ENCODE measurements at places on chromosomes 11 and 22.

DNA sequence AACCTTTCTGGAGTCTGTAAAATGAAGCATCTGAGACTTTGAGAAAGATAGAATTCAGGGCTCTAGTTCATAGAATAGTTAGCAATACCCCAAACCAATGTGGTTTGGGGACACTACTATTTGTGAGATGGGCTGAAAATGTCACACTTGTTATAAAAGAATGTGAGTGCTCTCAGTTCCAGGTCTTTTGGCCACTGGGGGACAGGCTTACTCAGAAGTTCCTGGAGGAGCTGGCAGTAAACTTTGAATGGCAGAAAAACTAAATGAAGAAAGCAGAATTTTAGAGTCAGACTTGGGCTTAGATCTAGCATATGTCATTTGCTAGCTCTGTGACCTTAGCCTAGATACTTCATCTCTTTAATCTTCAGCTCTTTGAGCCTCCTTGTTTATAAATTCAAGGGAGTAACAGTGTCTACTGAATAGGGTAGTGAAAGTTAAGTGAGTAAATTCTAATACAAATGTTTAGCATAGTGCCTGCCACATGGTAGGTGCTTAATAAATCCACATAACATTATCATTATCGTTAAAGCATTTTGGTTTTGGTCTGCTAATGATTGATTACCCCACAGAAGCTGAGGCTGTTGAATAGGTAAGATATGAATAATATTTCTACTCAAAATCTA lies 3.7 kb downstream of the LYVE1 start:
- DNase-seq: no peak

- DNase-seq: peak; percentile 34
Measured at GRCh38 chr22:42617155-42617983, 2.7 kb upstream of the POLDIP3 start.

- DNase-seq: no peak
Measured at GRCh38 chr11:133491680-133492383, 40.5 kb downstream of the OPCML start.

DNA sequence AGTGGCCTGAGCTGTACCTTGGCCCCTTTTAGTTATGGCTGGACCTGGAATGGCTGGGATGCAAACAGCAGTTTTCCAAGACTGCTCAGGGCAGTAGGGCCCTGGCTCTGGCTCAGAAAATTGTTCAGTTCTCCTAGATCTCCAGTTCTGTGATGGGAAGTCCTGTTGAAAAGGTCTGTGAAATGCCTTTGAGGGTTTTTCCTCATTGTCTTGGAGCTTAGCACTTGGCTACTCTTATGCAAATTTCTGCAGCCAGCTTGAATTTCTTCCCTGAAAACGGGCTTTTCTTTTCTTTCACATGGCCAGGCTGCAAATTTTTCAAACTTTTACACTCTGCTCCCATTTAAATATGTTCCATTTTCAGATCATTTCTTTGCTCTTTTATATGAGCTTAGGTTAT lies 33.2 kb downstream of the OR4A15 start:
- no peak for DNase-seq

GRCh38 chr11:35978183-35978582 lies 34.3 kb downstream of the LDLRAD3 start:
- DNase-seq: no peak

DNA sequence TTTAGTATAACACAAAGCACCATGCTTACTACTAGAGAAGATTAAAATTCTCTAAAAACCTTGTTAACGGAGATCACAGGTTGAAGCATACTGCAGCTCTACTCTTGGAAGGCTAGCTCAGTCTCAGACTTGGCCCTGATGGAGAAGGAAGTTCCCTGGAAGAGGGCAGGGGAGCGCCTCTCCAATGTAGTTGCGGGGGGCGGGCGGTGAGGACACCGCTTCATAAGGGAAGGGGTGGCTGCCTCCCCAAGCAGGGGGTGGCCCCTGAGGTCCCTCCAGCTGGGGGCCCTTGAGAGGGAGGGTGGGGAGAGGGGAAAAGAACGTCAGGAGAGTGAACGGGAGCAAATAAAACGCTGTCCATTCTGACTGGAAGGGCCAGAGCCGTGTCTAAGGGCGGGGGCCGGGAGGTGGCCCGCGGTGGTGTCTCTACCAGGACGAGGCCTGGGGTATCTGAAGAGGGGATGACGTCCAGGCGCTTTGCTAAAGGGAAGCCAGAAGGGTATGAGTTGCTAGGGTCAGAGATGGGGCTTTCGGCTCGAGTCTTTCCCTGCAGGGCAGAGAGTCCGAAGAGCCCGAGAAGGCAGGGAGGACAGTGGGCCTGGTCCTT lies 553 bp upstream of the USP47 start:
- DNase-seq: peak; percentile 74

DNA sequence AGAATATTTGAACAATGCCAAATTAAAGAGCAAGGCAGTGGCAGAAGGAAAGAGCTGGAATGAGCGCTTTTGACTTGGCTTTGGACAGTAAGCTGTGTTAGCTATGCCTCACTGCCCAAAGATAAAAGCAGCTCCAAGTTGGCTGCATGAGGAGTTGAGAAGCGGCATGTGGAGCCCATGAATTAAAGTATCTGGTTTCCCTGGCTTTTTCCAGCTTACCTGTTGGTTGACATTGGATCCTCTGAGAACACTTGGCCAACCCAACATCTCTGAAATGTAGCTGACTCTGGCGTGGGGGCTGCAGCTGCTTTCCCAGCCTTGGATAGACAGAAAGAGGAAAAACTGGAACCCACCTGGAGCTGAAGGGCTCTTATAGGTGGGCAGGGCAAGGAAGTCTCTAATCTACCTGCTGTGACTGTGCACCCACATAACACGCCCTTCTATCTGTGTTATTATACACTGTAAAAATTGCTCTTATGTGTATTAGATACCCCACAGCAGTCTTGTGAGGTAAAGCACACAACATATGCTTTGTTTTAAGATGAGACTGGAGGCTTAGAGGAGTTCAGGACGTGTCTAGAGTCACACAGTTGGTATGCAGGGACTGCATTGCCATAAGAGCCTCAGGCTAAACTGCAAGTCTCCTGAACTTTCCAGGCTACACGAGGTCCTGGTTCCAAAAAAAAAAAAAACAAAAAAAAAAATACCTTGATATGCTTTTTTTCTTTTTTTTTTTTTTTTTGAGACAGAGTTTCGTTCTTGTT lies 5.8 kb downstream of the UBASH3B start:
- no peak for DNase-seq

GRCh38 chr11:5196067-5196466 lies 4.4 kb downstream of the OR51V1 start:
- no peak for DNase-seq

DNA sequence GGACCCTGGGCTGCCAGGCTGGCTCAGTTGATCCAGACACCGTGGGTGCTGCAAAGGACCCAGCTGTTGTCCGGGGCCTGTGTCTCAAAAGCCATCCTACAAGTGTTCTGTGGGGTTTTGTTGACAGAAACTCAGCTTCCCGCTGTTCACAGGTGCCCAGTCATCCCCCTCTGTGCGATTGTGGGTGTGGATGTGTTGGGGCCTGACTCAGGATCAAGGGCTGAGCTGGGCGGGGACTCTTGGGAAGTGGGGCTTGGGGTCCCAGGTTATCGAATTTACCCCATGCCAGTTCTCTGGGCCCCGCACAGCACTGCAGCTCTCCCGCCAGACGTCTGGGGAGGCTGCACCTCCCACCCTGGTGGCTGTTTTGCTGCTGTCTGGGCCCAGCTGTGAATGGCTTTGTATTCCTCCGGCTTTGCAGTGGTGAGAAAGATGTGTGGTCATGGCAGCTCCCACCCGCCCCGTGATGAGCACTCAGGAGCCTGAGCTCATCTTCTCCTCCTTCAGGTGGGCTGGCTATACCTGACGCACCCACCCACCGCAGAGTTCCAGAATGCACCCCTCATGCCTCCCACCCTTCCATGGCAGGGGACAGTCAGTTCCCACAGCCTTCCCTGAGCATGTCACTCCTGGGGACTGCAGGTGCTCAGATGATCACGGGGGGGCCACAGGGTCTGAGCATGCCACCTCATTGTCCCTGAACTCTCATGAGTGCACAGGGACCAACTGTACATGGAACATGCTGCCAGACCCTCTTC lies 3.6 kb upstream of the AP2A2 start:
- no peak for DNase-seq

- no peak for DNase-seq
Measured at GRCh38 chr11:72773291-72773690, 20.6 kb downstream of the STARD10 start.

GRCh38 chr11:124944565-124944964 lies 8.7 kb upstream of the HEPACAM start:
- DNase-seq: no peak

DNA sequence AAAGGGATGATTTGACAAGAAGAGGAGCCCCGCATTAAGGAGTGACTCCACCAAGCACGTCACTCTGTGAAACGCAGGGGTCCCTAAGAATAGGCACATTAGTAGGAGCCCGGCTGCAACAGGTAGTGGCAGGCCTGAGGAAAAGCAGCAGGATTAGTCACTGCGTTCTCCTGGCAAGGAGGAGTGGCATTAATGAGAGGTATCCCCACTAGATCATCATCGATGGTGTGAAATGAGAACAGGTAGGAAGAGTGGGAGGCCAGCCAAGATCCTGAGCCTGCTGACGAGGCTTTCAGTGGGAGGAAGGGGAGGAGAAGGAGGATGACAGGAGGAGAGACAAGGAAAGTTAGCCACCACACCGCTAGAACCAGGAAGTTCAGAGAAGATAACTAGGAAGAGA lies 38.6 kb downstream of the NRXN2 start:
- no peak for DNase-seq

DNA sequence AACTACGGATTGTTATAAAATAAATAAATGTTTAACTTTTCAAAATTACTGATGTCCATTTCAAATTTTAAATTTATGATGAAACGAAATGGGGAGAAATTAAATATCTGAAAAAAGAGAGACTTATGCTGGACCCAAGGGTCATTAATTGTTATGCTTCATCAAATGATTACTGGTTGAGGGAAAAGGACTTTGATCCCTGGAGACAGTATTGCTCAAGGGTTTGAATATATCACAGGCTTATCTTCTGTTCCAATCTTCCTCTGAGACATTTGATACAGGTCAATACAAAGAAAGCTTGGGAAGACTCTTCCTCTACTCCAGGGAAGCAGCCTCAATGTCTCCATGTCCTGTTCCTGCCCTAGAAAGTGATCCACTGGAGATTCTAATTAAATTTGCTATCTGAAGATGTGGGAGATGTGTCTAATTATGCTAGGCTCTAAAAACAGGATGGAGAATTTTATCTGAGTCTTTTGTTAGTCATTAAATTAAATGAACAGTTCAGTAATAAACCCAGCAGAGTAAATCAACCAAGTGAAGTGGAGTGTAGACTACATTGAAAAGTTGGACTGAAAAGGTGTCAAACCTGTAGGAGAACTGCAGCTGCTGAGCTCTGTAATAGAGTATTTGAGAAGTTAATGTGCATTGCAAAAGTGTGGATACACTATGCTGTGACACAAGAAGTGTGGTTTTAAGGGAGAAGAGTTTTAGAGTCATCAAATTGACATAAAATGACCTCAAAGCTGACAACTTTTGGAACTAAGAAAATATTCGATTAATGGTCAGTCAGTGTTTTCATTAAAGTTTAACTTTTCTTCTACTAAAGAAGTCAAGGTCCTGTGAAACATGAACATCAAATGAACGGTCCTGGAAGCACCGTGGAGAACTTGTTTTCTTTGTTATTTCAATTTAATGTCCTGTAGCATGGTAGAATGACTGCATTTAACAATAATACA lies 623.7 kb upstream of the CCDC90B start:
- DNase-seq: no peak

DNA sequence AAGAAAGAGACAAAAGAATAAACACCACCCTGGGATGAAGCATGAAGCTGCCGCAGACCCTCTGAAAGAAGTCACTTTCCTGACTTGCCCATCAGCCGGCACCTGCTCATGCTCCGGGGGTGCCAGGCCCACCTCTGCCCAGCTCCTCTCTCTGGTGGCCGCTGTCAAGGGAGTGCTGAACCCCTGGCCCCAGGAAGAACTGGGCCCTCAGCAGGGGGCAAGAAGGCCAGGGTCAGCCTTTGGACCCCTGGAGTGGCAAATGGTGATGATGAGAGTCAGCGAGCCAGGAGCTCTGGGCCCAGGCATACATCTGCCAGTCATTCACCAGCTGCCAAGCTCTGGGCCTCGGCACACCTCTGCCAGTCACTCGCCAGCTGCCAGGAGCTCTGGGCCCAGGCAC lies 17.4 kb downstream of the TTLL8 start:
- DNase-seq: no peak

DNA sequence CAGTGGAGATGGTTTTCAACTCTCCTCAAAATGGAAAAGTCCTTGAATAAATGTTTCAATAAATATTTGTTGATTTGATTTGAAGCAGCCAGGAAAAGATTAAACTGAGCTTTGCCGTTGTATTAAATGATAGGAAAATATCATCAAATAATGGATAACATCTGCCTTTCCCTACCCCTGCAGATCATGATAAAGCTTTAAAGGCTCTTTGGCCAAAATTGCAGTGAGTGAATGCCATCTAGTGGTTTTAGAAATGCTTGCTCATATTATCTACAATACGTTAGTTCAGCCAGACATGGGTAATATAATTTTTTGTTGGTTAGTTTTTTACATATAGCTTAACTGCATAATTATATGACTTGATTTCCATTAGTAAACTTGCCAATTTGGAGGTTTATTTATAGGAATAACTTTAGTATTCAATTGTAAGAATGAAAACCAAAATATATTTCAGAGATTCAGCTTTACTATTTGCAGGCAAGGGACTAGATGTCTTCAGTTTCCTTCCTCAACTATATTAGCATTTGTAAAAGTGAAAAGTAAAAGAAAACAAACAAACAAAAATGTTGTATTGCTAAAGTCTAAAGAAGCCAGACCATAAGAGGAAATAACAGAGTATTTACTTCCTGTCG lies 159.2 kb downstream of the MSANTD4 start:
- DNase-seq: peak; percentile 79

- no peak for DNase-seq
Measured at GRCh38 chr11:36447514-36447913, 62.6 kb downstream of the TRAF6 start.

GRCh38 chr11:115222863-115223530 lies 281.2 kb downstream of the CADM1 start:
- peak; percentile 83 for DNase-seq

GRCh38 chr22:39480557-39480956 lies 21.5 kb upstream of the MIEF1 start:
- no peak for DNase-seq

DNA sequence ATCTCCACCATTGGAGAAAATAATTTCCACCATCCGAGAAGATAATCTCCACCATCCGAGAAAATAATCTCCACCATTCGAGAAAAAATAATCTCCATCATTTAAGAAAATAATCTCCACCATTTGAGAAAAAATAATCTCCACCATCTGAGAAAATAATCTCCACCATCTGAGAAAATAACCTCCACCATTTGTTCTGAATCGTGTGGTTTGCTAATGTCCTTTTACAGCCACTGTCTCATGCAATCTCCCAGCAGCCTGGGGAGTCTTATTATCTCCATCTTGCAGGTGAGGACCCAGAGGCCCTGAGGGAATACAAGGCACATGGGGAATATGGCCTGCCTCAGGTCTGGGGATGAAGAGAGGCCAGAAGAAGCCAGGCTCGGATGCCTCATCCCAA lies 54.1 kb upstream of the TCF20 start:
- DNase-seq: no peak

DNA sequence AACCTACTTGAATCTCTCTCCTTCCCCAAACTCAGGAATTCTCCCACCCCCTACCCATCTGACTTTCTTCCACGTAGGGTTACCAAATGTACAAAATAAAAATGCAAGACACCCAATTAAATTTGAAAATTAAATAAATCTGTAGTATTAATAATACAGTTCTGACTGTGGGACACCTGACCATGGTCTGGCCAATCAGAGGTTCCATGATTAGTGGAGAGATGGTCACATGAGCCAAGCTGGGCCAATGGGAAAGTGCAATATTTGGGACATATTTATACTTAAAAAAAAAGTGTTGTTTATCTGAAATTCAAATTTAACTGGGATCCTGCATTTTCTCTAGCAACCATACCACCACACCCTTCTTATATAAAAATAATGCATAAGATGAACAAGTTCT lies 29.8 kb upstream of the ASPHD2 start:
- DNase-seq: no peak

Measured in DMS53 (cell line).